Activated T-cell treated with anti-CD3 and anti-CD28 coated beads for 4 hours (primary cell): ENCODE measurements at places on chromosomes 7 and 10.

GRCh38 chr7:132270517-132270916, 305.8 kb downstream of the PLXNA4 start:
- DNase-seq = no peak

GRCh38 chr7:123573896-123574467, 16.4 kb upstream of the NDUFA5 start:
- no peak for DNase-seq

DNA sequence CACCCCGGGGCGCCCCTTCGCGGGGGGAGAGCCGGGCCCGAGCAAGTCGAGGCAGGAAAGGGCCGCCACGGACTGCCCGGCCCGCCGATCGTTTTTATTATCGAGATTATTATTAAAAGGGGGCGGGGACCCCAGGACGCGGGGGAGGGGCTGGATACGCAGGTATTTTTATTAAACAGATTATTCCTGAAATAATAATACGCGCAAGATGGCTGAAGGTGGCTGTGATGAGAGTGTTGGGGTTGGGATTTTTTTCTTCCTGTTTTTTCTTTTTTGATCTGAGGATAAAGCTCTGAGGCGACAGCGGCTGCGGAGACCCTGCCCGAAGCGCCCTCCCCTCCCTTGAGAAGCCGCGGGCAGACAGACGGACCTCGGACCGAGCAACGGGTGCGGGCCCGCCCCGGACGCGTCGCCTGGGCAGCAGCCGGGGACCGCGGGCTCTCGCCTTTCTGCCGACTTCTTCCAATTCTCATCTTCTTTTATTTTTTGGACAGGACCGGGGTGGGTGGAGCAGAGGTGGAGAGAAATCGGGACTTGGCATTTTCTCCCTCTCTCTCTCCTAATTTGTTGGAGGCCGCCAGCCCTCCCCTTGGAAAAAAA, 1.4 kb upstream of the TRIM8 start:
- DNase-seq = peak; percentile 38

DNA sequence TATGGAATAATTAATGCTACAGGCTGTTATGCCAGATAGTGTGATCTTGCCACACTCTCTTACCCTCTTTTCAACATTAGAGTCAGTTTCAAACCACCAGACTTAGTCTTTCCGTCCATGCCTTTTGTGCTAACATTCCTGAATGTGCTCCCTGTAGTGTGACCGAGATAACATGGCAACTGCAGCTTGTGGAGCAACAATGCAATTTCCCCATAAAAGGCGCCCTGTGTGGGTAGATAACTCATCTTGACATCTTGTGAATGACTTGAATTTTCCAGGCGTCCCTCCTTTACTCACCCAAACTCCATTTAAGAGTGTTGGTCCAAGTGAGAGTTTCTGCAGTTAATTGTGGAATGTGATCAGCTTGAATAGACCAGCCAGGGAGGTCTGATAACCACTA, 99.6 kb downstream of the DNAH11 start:
- no peak for DNase-seq

DNA sequence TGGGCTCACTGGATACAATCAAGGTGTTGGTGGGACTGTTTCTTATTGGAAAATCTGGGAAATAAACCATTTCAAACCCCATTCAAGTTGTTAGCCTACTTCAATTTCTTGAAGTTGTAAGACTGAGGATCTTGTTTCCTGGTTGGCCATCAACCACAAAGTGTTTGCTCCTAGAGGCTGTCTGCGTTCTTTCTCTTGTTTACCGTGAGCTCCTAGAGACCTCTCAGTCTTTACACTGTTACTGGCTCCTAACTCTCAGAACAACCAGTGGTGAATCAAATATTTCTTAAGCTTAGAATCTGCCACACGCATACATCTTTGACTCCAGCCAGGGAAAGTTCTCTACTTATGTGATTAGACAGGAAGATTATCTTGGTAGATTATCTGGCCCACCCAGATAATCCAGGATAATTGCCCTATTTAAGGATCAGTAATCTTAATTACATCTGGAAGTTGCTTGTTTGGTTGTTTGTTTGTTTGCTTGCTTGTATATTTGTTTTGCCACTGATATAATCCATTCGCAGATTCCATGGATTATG, 798.7 kb downstream of the IPMK start:
- DNase-seq = no peak
